ENCODE measurements at places on chromosomes 4 and X. TPM values are rescaled to one million over a fixed set of nuclear protein-coding genes. Genes with fewer than 3 reads are reported as not detected.

DNA sequence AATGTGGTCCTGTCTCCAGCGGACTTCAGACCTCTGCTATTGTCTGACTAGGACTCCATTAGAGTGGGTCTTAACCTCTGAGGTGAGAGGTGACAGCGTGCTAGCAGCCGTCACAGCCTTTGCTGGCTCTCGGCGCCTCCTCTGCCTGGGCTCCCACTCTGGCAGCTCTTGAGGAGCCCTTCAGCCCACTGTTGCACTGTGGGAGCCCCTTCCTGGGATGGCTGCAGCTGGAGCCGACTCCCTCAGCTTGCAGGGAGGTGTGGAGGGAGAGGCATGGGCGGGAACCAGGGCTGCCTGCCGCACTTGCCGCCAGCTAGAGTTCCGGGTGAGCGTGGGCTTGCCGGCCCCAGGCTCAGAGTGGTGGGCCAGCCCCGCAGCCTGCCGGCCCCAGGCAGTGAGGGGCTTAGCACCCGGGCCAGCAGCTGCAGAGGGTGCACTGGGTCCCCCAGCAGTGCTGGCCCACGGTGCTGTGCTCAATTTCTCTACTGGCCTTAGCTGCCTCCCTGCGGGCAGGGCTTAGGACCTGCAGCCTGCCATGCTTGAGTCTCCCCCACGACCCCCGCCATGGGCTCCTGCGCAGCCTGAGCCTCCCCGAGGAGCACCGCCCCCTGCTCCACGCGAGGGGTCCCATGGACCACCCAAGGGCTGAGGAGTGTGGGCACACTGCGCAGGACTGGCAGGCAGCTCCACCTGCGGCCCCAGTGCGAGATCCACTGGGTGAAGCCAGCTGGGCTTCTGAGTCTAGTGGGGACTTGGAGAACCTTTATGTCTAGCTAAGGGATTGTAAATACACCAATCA, 163.4 kb upstream of the ITM2A start:
- DNase-seq, result no peak

GRCh38 chr4:152068866-152069265, 308.1 kb upstream of the GATB start:
- DNase-seq, result no peak

DNA sequence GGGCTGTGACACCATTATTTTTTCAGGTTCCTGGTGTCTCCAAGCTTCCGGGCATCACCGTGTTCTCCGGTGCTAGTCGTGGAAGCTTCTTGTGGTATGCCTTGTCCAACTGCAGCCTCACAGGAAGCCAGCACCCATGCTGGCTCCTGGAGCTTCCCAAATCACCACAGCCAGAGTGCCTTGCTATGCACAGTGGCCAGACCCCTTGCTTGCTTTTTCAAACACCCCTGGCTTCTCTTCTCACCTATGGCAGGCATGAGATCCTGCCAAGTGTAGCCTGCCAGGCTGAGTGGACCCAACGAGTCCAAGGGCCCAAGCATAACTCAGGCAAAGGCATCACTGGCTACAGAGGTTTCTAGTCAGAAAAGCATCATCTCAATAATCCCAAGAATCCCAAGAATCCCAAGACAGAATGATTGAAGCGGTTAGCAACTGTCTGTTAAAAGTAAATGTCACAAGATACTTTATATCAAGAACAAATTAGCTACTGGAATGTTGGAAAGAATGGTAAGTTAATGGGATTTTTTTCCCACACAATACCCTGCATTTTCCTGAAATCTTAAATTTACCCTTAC, 1522.9 kb downstream of the PCDH18 start:
- DNase-seq, result no peak

DNA sequence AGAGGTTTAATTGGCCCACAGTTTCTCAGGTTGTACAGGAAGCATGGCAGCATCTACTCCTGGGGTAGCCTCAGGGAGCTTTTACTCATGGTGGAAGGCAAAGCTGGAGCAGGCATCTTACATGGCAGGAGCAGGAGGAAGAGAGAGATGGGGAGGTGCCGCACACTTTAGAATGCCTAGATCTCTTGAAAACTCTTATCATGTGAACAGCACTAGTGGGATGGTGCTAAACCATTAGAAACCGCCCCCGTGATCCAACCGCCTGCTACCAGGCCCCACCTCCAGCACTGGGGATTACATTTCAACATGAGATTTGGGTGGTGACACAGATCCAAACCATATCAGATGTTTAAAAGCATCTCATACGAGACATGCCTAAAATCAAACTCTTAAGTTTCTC, 41.6 kb upstream of the SCOC start:
- DNase-seq, result no peak

Gene RENBP
- 37.2 TPM for total RNA-seq

- DNase-seq, result peak; percentile 53
These were observed 680 bp downstream of the MAEA start for GRCh38 chr4:1290165-1290977.

- no peak for DNase-seq
These were observed 650.7 kb downstream of the IL1RAPL1 start for GRCh38 chrX:29237972-29238371.

- no peak for DNase-seq
These were observed 659.3 kb downstream of the ZNF674 start for GRCh38 chrX:45885931-45886330.

DNA sequence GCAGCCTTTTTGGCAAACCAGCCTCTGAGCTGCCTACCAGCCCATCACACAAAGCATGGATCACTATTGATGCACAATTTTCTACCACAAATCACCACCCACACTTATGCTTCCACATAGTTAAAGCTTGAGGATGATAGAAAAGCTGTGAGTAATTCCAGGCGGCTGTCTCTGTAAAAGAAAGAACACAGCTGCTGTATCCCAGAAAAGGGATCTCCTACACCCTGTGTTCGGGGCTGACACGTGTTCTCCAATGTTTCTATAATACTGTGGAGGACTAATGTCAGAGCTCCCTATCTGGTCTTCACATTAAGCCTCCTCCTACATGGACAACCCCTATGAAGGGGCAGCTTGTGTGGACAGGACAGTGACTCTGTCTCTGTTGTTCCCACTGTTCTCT, 12.5 kb upstream of the BRS3 start:
- DNase-seq, result no peak

- no peak for DNase-seq
These were observed 199.7 kb downstream of the CRLF2 start for GRCh38 chrX:1012678-1013300.

GRCh38 chr4:121273191-121273590, 107.6 kb downstream of the QRFPR start:
- DNase-seq, result no peak

GRCh38 chrX:128807367-128807766, 715.9 kb downstream of the SMARCA1 start:
- no peak for DNase-seq

DNA sequence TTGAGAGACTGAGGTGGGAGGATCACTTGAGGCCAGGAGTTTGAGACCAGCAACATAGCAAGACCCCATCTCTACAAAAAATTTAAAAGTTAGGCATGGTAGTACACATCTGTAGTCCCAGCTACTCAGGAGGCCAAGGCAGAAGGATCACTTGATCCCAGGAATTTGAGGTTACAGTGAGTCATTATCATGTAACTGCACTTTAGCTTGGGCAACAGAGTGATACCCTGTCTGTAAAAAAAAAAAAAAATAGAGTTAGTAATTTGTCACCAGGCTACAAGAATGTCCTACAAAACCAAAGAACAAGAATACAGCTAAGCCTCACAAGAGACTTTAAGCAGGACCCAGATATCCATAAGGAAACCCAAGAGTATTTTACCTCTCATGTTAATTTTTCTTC, 27.0 kb upstream of the RAB28 start:
- DNase-seq, result no peak

GRCh38 chrX:54597728-54598127, 67.7 kb downstream of the GNL3L start:
- no peak for DNase-seq

- no peak for DNase-seq
These were observed 456.7 kb downstream of the GRID2 start for GRCh38 chr4:92760433-92760832.

Gene VCX
- total RNA-seq, result not detected

DNA sequence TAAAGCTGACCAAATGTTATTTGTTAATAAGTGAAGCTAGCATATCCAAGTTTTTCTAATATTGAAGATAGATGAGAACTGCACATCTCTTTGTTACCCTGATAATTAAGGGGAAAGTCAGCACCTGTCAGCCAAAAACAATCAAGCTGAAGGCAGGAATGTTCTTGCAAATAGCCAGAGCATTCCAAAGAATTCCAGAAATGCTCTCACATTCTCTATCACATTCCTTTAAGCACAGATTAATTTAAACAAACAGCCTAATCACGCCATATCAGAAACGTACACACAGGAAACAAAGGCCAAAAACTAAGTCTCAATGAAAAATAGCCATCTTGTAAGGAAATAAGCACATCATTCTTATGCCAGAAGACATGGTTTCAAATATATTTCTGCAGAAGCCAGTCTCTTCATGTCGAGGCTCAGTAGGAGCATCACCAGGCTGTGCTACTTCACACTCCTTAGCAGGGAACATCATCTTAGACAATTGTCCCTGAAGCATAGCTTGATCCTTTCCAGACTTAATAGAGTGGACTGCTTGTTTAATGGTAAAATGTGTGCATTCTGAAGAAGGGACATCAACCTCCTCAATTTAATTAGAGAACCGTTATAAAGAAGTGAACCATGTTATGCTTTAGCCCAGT, 252.9 kb upstream of the TTC29 start:
- DNase-seq, result no peak

DNA sequence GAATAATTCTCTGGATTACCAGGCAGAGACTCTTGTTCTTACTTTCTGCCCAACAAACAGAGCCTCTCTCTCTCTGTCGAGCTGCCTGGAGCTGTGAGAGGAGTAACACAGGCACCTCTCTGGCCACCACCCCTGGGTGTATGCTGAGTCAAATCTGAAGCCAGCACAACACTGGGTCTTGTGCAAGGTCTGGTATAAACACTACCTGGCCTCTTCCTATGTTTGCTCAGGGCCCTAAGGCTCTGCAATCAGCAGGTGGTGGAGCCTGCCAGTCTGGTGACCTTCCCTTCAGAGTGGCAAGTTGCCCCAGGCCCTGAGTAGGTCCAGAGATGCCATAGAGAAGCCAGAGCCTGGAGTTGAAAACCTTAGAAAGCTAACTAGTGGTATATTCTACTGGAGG, 139.9 kb downstream of the CPXCR1 start:
- no peak for DNase-seq

DNA sequence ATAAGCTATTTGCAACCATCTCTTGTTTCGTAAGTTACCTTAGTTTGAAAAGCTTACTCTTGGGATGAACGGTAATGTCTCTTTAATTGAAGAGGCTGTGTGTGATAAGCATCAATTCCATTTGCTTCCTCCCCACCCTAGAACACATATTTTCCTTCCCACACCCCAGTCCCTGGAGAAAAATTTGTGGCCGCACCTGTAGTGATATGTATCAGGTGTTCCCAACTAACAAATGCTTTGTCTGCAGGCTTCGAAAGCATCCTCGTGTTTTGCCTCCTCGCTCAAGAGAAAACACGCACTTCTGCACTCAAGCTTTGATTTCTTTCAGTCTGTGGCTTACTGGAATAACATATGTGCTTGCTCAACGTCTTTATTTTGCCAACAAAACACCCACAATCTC, 143.8 kb upstream of the OTUD4 start:
- DNase-seq, result no peak

- no peak for DNase-seq
These were observed 725.9 kb upstream of the GRID2 start for GRCh38 chr4:91577864-91578263.

Gene SNCA
- total RNA-seq, result not detected

Gene HSPA4L
- 29.7 TPM for total RNA-seq

- no peak for DNase-seq
These were observed 13.6 kb downstream of the LDB2 start for GRCh38 chr4:16884673-16885460.

GRCh38 chr4:2714061-2714770, 41.9 kb downstream of the TNIP2 start:
- peak; percentile 50 for DNase-seq

Gene HSFX4
- not detected for total RNA-seq

Gene USP26
- not detected for total RNA-seq

GRCh38 chr4:95087657-95088455, 330.1 kb downstream of the BMPR1B start:
- DNase-seq, result no peak

DNA sequence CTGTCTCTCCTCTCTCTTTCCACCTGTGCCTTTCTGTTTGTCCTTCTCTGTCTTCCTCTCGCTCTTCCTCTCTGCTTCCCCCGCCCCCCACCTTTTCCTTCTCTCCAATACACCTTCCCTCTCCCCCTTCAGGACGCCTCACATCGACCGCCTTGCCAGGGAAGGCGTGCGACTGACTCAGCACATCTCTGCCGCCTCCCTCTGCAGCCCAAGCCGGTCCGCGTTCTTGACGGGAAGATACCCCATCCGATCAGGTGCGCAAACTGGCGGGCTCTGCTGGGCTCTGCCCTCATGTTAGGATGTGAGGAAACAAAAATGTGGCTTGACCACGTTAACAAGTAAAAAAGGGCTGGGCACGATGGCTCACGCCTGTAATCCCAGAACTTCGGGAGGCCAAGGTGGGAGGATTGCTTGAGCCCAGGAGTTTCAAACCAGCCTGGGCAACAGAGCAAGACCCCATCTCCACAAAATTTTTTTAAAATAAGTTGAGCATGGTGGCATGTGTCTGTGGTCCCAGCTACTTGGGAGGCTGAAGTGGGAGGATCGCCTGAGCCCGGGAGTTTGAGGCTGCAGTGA, 35.2 kb downstream of the ARSF start:
- DNase-seq, result no peak

DNA sequence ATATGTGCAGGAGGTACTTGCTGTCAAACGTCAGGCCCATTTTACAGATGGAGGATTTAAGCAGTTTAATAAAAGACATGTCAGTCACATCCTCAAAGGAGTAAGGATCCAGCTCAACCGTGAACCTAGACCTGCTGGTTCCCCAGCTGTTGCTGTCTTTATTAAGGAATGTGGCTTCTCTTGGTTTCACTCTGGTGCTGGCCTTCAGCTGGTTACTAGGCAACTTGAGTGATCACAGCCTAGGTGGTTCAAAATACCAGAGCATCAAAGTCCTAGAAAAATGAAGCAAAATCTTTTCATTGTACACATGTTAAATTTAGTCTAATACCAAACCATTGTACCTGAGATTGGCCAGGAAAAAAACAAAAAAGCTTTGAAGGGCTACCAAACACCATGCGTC, 32.7 kb upstream of the GLRA2 start:
- no peak for DNase-seq

DNA sequence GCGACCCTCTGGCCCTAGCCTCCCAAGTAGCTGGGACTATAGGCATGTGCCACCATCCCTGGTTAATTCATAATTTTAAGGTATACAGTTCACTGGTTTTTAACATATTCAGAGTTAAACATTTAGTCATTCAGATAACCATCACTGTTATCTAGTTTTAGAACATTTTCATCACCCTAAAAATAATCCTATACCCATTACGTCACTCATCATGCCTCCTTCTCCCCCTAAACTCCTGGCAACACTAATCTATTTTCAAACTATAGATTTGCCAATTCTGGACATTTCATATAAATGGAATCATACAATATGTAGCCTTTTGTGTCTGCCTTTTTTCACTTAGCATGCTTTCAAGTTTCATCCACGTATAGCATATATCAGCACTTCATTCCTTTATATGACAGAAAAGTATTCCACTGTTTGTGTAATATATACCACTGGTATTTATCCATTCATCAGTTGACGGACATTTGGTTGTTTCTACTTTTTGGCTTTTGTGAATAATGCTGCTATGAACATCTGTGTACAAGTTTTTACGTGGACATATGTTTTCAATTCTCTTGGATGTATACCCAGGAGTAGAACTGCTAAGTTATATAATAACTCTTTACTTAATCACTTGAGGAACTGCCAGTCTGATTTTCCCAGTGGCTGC, 32.0 kb upstream of the RPS3A start:
- no peak for DNase-seq
